ENCODE measurements at places on chromosomes 16 and 17. TPM values are rescaled to one million over a fixed set of nuclear protein-coding genes. Genes with fewer than 3 reads are reported as not detected.

- H3K27me3 ChIP-seq, result no peaks in the 10 kb centered on the region
- no peak overlapping the region for H3K4me3 ChIP-seq
- peak overlapping the region; percentile 4 for H3K27ac ChIP-seq
- H3K4me1 ChIP-seq, result peaks cover 24% of the 10 kb centered on the region
- H3K36me3 ChIP-seq, result peaks cover 45% of the 10 kb centered on the region
- peak; percentile 80 for DNase-seq
Observed at GRCh38 chr17:32483451-32484019, 3.3 kb upstream of the CDK5R1 start.

GRCh38 chr16:87562201-87562600, 40.1 kb upstream of the JPH3 start:
- H3K4me1 ChIP-seq, result no peaks in the 10 kb centered on the region
- no peaks in the 10 kb centered on the region for H3K36me3 ChIP-seq
- H3K4me3 ChIP-seq, result no peak overlapping the region
- DNase-seq, result no peak
- H3K27me3 ChIP-seq, result no peaks in the 10 kb centered on the region

CCL11 gene
- not detected for total RNA-seq

DNA sequence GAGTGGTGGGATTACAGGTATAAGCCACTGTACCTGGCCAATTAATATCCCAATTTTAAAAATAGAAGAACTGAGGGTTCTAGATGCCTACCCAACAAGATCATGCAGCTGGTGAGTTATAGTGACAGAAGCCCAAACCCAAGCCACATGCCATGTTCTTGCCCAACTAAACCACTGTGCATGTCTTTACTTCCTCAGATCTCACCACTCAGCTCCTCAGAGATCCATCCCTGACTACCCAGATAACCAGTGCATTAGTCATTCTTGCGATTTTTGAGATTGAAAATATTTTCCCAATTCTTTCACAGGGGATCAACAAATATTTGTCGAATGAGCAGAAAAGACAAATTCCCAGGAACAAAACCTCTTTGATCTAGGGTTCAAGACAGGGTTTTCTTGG, 303.1 kb downstream of the CBLN1 start:
- H3K36me3 ChIP-seq, result no peaks in the 10 kb centered on the region
- DNase-seq, result no peak
- H3K4me1 ChIP-seq, result no peaks in the 10 kb centered on the region
- H3K27ac ChIP-seq, result no peak overlapping the region
- no peaks in the 10 kb centered on the region for H3K27me3 ChIP-seq

KRT20 gene
- not detected for total RNA-seq

SMPD3 gene
- 3.2 TPM for total RNA-seq

CA5A gene
- not detected for total RNA-seq

DNA sequence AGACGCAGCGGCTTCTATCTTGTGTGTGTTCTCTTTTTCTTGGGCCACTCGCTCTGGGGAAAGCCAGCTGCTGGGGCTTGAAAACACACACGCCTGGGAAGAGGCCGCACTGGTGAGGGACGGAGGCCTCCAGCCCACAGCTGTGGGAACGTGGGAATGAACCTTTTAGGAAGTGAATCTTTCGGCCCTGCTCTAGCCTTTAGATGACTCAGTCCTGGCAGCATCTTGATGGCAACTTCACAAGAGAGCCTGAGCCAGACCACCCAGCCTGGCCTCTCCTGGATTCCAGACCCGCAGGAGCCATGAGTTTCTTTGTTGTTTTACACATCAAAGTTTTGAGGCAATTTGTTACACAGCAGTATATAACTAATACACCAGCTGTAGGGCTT, 2.2 kb upstream of the PDPK1 start:
- DNase-seq, result no peak
- H3K27me3 ChIP-seq, result no peaks in the 10 kb centered on the region
- H3K36me3 ChIP-seq, result no peaks in the 10 kb centered on the region
- peaks cover 65% of the 10 kb centered on the region for H3K4me1 ChIP-seq
- no peak overlapping the region for H3K27ac ChIP-seq

- no peak overlapping the region for H3K4me3 ChIP-seq
- no peaks in the 10 kb centered on the region for H3K27me3 ChIP-seq
- H3K27ac ChIP-seq, result no peak overlapping the region
- no peaks in the 10 kb centered on the region for H3K36me3 ChIP-seq
Observed at GRCh38 chr17:82152114-82152513, 54.1 kb upstream of the FASN start.

TCAP gene
- 2.4 TPM for total RNA-seq
